AML-193 (cell line): ENCODE measurements at places on chromosomes 4 and X.

DNA sequence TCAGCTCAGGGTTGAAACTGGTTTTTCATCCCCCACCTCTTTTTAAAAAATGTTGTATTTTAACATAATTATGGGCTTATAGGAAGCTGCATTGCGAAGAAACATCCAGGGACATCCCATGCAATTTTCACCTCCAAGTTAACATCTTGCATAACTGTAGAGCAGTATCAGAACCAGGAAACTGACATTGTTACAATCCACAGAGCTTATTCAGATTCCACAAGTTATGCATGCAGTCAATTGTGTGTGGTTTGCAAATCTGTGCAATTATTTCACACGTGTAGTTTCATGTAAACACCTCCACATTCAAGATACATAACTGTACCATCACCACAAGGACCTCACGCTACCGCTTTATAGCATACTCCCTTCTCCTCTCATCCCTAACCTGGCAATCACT, 97.5 kb upstream of the GATB start:
- no peak for DNase-seq

GRCh38 chr4:145734576-145735346, 54.8 kb downstream of the C4orf51 start:
- no peak for DNase-seq

DNA sequence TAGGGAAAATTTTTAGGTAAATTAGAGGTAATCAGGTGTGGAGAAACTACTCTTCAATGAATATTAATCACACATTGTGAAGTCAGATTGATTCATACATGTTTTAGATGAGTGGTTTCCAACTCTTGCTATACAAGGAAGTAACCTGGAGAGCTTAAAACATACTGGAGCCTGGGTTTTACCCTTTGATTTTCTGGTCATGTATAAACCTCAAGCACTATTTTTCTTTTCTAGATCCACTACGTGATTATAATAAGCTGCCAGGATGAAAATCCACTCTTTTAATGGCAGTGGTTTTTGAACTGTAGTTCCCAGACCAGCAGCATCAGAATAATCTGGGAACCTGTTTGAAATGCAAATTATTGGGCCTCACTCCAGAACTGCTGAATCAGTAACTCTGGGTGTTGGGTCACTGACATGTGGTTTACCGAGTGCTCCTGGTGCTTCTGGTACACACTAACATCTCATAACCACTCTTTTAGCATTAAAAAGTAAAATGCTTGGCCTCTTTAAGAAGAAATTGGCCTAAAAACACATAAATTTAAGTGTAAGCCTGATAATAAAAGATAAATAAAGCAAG, 63.4 kb downstream of the DCAF12L1 start:
- no peak for DNase-seq

DNA sequence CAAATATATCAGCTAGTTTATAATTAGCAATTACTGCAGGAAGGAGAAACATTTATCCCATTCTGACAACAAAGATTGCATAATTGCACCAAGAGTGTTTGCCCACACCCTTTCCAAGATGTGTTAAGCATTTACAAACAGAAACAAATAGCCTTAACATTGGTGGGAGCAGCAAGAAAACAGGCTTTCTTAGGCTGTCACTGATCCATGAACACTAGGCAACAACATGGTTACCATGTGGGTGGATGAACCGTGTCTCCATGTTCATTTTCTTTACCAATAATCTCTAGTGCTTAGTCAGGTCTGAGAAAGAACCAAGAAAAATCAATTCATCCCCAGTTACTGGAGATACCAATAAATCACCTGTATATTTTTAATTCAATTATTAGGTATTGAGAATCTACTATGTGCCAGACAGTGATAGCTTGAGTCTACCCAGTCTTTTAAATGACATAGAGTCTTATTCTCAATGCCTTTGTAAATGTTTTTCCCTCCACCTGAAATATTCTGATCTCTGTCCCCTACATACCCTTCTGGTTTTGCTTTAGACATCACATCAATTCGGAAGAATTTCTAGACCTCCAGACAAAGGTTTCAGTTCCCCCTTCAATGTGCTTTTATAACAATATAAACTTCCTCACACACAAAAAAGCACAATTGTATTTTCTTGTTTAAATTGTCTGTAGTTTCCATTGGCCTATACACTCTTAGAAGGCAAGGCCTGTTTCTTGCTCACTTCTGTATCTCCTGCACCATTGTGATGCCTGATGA, 286.6 kb downstream of the PPP1R2C start:
- DNase-seq, result no peak

DNA sequence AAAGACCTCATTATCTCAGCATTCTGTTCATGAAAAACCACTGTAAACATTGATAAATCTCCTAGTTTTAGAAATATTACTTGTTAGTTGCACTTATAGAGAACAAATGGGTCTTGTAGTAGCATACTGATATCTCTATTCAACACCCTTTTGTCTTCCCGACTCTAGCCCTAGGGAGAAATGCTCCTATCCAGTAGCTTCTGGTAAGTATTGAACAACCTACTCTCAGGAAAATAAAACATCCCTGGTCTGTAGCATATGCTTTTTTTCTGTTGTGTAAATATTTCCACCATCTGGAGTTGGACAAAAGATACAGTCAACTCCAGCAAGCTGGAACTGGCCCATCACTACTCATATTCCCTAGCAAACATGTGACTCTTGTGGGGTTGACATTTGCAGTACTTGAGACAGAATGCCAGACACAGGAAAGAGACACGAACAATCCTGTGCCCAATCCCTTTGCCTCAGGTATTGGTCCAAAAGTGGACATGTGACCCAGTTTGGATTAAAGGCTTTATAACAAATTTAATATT, 188.2 kb downstream of the GC start:
- no peak for DNase-seq

GRCh38 chr4:154421618-154422017, 70.0 kb downstream of the DCHS2 start:
- no peak for DNase-seq
